GM10248 (cell line): ENCODE measurements at places on chromosomes 13 and 19.

GRCh38 chr13:108281901-108282300, 12.4 kb downstream of the TNFSF13B start:
- DNase-seq, result no peak

- DNase-seq, result peak; percentile 56
Observed at GRCh38 chr13:111216166-111216960, 101.3 kb downstream of the ARHGEF7 start.

DNA sequence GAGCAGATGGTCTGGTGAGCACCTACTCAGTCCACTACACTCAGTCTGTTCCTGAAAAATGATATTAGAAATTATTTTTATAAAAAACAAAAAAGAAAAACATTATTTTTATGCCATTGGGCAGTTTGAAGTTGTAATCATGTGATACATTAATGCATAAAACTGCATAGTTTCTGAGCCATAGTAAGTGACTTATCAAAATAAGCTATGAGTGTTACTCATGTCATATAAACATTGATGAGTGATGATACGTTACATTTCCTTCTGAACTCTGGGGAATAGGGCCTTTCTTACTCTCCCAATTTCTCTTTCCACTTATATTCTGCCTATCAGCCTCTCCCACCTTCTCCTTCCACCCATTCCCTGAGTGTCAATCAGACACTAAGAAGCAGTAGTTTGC, 8.9 kb downstream of the ZNF805 start:
- no peak for DNase-seq

GRCh38 chr13:110426735-110427134, 119.7 kb downstream of the COL4A2 start:
- DNase-seq, result no peak

DNA sequence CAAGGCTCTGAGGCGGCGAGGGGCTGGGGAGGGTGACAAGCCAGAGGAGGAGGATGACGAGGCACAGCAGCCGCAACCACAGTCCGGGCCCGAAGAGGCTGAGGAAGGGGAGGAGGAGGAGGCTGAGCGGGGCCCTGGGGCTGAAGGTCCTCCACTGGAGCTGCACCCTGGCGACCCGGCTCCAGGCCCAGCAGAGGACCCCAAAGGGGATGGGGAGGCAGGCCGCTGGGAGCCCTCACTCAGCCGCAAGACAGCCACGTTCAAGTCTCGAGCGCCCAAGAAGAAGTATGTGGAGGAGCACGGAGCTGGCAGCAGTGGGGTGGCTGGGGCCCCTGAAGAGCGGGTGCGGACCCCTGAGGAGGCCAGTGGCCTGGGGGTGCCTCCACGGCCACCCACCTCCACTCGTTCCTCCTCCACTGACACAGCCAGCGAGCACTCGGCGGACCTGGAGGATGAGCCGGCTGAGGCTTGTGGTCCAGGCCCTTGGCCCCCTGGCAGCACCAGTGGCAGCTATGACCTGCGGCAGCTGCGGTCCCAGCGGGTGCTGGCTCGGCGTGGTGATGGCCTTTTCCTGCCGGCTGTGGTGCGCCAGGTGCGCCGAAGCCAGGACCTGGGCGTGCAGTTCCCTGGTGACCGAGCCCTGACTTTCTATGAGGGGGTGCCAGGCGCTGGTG, 2.9 kb downstream of the CIC start:
- DNase-seq, result no peak

GRCh38 chr13:105213512-105213911, 1322.0 kb downstream of the EFNB2 start:
- no peak for DNase-seq

GRCh38 chr19:7533281-7533885, 2.1 kb upstream of the PNPLA6 start:
- no peak for DNase-seq

GRCh38 chr19:7965259-7965841, 21.9 kb upstream of the TIMM44 start:
- DNase-seq, result no peak

- DNase-seq, result no peak
Observed at GRCh38 chr13:107824635-107825034, 390.7 kb downstream of the LIG4 start.

DNA sequence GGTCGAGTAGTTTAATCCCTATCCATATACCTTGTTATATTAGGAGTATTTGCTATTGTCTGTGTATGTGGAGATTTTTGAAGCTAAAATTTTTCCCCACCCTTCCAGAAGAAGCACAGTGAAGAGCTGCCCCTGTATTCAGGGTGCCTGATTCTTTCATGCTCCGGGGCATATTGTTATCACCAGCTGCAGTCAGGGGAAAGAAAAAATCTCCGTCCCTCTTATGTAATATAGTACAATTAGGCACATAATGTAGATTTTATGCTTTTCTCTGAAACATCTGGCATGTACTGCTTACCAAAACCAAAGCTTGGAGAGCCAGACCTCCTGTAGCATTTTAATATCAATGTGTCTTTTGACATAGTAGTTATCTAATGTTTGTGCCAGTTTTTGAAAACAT, 214.9 kb upstream of the EDNRB start:
- DNase-seq, result no peak

DNA sequence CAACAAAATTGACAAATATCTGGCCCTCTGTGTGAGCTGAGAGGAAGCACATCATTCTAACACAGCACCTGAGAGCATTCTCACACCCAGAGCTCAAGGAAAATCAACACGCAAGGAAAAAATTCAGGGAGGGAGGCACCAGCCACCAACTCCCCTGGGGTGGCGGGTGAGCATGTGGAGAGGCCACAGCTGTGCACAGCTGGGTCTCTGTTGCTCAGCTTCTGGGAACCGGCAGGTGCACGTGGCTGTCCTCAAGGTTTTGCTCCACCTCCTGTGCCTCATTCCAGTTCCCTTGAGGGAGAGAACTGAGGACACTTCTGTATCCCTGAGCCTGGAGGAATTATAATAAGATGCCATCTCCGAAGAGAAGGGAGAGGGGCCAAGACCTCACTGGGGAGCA, 134.0 kb downstream of the USP12 start:
- no peak for DNase-seq

GRCh38 chr13:40187324-40187795, 479.1 kb downstream of the FOXO1 start:
- DNase-seq, result no peak

DNA sequence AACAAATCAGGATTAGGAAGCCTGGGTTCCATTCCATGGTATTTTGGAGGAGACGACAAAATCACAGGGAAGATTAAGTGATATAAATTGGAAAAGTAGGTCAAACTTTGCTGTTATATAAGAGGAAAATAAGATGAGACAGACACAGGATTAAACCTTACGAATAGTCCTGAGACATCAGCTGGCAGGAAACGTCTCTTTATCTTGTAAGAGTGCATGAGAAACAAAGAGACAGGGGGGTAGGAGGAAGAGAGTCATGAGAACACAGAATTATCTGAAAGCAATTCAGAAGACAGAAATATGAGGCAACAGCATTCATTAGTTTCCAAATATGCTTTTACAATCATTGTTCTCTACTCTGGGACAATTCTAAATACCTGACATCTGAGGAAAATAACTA, 310.6 kb upstream of the MIR17HG start:
- no peak for DNase-seq

GRCh38 chr19:29411113-29411581, 114.6 kb upstream of the VSTM2B start:
- no peak for DNase-seq

GRCh38 chr19:33054623-33055022, 10.1 kb downstream of the RHPN2 start:
- no peak for DNase-seq

DNA sequence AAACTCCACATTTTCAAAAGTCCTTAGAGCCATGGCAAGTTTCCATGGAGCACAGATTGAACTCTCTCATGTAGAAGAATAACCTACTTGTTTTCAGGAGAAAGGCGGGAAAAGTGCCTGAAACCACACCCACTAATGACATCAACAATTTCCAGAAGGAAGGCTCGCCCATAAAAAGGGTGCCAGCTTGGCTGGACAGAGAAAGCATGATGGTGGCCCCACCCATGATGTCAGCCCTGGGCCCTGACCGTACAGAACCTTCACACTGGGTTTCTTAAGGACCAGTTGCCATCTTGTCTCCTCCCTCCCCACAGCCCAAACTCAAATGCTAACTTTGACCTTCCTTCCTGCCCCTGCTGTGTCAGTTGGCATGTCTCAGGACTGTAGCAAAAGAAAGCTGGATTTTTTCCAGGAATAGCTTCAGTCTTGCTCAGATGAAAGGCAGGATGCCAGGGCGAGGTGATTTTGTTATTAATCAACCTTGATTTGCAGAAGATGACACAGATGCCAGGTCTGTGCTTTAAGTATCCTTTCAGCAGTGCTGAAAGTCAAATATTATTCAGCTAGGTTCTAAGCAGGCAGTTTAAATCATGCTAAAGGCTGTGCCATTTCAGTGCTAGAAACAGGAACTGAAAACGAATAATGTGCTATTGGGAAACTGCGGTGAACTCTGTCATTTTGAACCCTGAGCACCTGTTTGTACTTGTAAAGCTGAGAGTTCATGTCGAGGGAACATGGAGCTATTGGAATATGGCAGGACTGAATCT, 89.5 kb upstream of the RFC3 start:
- peak; percentile 51 for DNase-seq

GRCh38 chr19:34172661-34173192, 423 bp downstream of the LSM14A start:
- no peak for DNase-seq

DNA sequence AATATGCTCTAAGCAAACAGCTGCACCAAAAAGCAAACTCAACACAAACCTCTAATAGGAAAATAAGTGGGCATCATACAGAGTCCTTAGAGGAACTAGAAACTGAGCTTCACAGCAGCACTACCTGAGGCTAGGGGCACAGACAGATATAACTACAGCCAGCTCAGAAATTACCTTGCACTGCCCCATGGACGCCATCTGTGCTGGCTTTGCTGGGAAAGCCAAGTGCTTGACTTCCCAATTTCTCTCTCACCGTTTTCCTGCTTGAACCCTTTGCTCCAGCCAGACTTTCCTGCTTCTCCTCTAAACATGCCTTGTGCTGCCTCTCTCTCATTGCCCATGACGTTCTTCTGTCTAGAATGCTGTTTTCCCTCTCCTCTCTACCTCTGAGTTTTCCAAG, 29.3 kb downstream of the MTUS2 start:
- no peak for DNase-seq

- no peak for DNase-seq
Observed at GRCh38 chr19:30350692-30351663, 21.2 kb upstream of the ZNF536 start.

- no peak for DNase-seq
Observed at GRCh38 chr19:45852983-45853382, 10.0 kb downstream of the SYMPK start.

GRCh38 chr13:25447396-25447795, 75.6 kb downstream of the ATP8A2 start:
- no peak for DNase-seq

- no peak for DNase-seq
Observed at GRCh38 chr13:50015258-50015657, at the start of gene KCNRG. TSS of gene KCNRG (plus strand) at chr13:50015444. CDS start at chr13:50015494, 50 bp downstream.

DNA sequence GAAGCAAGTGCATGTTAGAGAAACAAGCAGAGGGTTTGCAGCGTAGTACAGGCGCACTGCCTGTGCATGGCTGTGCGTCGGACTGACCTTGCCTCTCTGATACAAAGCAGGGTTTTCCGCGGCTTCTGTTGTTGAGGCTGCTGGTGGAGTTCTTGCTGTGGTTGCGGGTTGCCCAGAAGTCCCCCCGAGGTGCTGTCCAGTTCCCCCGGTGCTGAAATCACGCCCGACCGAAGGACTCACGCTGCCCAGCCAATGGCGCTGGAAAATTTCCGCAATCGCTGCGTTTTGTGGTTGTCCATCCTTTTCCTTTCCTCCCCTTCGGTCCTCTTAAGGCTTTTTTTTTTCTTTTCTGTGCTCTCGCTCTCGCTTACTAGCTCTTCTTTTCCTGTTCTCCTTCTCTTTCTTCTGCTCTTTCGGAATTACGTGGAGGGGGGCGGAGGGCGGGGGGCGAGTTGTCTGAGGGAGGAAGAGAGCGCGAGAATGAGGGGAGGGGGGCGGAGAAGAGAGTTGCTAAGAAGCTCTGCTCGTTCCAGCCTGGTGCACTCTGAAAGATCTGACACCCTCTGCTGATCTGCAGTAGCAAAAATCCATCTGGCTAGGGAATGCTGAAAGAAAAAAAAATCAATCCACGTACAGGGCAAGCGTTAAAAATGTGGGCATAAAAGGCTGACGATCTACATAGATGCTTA, at the start of gene SLITRK1:
TSS of gene SLITRK1 (minus strand) at position 558 of the 689 bp plus-strand sequence. CDS start 967 bp downstream, outside the sequence.
- peak; percentile 18 for DNase-seq

- no peak for DNase-seq
Observed at GRCh38 chr13:45063261-45063860, 56.9 kb upstream of the GTF2F2 start.

DNA sequence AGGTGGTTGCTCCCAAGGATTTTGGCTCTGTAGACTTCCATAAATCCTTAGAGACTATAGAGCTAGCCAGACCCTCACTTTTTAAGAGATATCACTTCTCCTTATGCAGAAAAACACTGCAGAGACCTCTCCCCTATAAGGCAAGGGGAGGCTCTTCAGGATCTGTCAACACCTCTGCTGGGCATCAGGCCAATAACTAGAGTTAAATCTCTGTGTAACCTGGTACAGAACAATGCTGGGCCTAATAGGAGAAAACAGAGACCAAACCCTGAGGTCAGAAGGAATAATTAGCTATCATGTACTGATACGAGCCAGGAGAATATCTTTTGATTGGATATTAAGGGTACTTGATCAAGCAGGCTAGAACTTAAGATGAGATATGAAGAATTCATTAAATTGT, 358.5 kb downstream of the TBC1D4 start:
- DNase-seq, result no peak

DNA sequence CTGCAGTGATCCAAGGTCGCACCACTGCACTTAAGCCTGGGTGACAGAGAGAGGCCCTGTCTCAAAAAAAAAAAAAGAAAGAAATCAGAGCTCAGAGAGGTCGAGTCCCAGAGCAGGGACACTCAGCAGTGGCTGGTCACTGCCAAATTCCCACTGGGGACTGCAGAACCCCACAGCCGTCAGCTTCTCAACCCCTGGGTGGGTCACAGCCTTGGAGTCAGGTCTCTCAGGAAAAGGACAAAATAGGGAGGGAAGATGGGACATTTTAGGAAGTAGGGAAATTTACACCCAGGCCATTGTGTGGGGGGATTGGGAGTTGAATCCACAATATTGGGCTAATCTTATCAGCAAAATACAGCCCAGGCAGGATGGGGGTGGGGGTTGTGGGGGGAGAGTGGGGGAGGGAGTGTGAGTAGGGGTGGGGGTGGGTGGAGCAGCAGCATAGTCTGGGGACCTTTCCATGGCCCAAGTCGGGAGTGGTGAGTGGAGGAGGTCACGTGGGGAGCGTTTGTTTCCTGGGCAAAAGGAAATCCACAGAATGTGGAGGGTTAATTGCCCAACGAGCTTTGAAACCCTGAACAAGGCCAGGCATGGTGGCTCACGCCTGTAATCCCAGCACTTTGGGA, 5.0 kb upstream of the CCDC194 start:
- DNase-seq, result no peak

GRCh38 chr13:46164661-46165060, 17.3 kb downstream of the LCP1 start:
- no peak for DNase-seq

GRCh38 chr13:27406178-27406939, 18.1 kb upstream of the GTF3A start:
- peak; percentile 53 for DNase-seq

GRCh38 chr19:17328517-17329365, 5.9 kb downstream of the ANO8 start:
- DNase-seq, result no peak
